Camera-type eye (tissue), 1 donor: ENCODE measurements at places on chromosomes 6 and 20. TPM values are rescaled to one million over a fixed set of nuclear protein-coding genes. Genes with fewer than 3 reads are reported as not detected.

The CEP162 gene
- 41.9 TPM for total RNA-seq

The ESR1 gene
- 0.60 TPM for total RNA-seq

The CDSN gene
- total RNA-seq: not detected

The PPP1R3G gene
- 2.8 TPM for total RNA-seq

The KCNG1 gene
- total RNA-seq: 3.4 TPM

The EXOC2 gene
- 54.6 TPM for total RNA-seq

The ZC3H12D gene
- 1.0 TPM for total RNA-seq

The TMC2 gene
- not detected for total RNA-seq

The RSPH9 gene
- 1.7 TPM for total RNA-seq

The NTSR1 gene
- 0.33 TPM for total RNA-seq

The BNIP5 gene
- 0.11 TPM for total RNA-seq

The SHLD1 gene
- total RNA-seq: 10.4 TPM

The PNLDC1 gene
- 0.49 TPM for total RNA-seq

The SYNDIG1 gene
- 17.6 TPM for total RNA-seq

The SLCO4A1 gene
- 8.0 TPM for total RNA-seq

The DNAH8 gene
- total RNA-seq: 0.27 TPM

The CASS4 gene
- total RNA-seq: 1.4 TPM

The JAG1 gene
- 123 TPM for total RNA-seq

The RPP40 gene
- 5.8 TPM for total RNA-seq

The NKX2-4 gene
- total RNA-seq: not detected

The NMBR gene
- 0.71 TPM for total RNA-seq

The MAFB gene
- total RNA-seq: 13.4 TPM

The ATXN1 gene
- total RNA-seq: 66.1 TPM

The PSORS1C1 gene
- 0.22 TPM for total RNA-seq

The BFSP1 gene
- 676 TPM for total RNA-seq

The RAET1L gene
- total RNA-seq: not detected

The ZNF165 gene
- total RNA-seq: 0.82 TPM

The RPL7L1 gene
- total RNA-seq: 115 TPM

The PAK5 gene
- total RNA-seq: 12.2 TPM

The PKHD1 gene
- total RNA-seq: 0.66 TPM

The HLA-DRB1 gene
- total RNA-seq: 6.3 TPM
